Fibroblast of the conjunctiva (primary cell): ENCODE measurements at places on chromosomes 4 and X.

- DNase-seq = no peak
Measured at GRCh38 chr4:138646383-138646782, 369.2 kb upstream of the NOCT start.

DNA sequence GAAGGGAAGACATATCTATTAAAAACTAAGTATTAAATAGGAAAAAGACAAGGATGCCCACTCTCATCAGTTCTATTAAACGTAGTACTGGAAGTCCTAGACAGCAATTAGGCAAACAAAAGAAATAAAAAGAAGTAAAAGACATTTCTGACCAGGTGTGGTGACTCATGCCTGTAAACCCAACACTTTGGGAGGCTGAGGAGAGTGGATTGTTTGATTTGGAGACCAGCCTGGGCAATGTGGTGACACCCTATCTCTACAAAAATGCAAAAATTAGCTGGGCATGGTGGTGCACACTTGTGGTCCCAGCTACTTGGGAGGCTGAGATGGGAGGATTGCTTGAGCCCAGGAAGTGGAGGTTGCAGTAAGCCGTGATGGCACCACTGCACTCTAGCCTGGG lies 1071.8 kb downstream of the FAT4 start:
- no peak for DNase-seq

DNA sequence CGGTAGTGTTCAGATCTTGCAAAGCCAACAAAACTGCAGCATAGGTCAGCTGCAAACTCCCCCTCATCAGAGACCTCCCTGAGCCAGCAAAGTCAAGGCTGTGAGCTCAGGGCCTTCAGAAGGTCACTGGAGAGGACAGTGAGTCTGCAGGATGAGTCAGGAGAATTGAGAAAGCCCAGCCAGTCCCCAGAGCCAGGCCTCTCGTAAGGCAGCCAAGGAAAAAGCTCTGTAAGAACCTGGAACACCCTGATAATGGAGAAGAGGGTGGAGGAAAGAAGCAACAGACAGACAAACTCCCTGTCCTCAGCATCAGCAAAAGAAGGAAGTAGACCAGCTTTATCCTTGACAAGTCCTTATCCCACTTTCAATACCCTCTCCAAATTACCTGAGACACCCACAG lies 33.0 kb downstream of the GRIA3 start:
- DNase-seq = peak; percentile 6

GRCh38 chr4:52903273-52903672 lies 41.2 kb downstream of the RASL11B start:
- DNase-seq = no peak

DNA sequence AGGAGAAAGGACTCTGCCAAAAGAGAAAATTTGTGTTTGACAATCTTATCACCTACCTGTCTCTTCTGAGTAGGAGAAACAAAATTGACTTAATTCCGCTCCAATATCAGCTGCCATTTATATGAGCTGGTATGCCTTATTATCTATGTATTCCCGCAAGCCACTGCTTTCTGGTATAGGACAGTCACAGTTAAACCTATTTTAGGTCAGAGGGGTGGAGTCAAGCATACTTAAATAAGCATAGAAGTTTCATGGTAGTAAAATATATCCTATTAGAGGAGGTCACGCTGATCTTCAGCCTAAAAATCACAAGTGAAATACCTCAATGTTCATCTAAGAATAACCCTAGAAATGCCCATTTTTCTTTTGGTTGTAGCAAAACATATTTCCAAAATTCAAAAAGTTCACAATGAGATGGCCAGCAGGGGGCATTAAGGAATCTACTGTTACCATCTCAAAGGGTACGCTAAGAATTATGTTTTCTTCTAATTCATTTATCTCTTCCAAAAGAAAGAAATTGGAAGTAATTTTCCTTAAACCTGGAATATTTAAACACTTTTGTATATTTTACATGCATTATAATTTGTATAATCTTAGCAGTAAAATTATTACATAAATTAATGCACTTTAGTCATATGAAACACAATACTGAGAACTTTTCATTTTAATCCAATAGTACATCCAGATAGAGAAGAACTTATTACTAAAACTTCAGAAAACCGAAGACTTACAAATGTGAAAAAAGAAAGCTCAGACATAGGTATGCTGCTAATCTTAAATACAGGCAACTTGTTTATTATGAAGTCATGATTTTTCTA lies 10.5 kb downstream of the PPAT start:
- no peak for DNase-seq

DNA sequence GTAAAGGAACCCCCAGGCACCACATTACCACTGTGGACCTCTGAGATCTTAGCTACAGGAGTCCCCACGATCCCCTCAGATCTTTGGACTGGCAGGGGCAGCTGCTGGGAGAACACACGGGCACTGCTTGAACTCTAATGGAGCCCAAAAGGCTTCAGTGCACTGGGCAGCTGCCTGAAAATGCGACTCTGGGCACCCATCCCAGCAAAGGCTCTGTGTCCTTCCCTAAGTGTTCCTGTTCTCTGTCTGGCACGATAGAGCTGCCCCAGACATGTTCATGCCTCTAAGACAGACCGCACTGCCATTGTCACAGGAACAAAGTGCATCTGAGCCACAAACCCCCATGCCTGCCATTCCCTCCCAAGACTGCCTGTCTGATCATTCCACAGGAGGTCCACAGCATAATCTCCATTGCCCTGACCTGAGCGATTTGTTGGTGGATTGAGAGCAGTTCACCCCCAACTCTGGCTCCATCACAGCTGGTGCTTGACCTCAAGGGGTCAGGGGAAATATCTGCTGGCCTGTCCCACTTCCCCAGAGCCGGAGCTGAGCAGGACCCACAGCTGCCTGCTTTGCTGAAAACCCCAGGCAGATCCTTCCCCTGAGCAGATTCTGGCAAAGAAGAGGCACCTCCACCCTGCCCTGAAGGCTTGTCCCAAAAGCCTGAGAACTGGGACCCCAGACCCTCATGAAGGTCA lies 436.0 kb upstream of the INTU start:
- no peak for DNase-seq

- no peak for DNase-seq
Measured at GRCh38 chr4:48051078-48051477, 34.5 kb downstream of the NIPAL1 start.

GRCh38 chr4:105422207-105422920 lies 51.5 kb downstream of the PPA2 start:
- no peak for DNase-seq

DNA sequence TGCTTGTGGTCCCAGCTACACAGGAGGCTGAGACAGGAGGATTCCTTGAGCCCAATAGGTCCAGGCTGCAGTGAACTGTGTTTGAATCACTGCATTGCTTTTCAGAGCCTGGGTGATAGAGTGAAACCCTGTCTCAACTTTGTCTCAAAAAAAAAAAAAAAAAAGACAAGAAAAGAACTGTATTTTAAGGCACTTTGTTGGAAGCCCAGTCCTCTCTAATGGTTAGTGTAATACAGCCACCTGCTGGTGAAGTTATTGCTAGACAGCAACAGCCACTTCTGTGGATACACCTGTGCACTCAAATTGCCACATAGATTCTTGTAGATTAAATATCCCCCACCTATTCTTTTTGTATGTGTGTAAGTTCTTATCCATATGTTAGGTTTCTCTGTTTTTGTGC lies 10.1 kb upstream of the FGG start:
- peak; percentile 40 for DNase-seq

DNA sequence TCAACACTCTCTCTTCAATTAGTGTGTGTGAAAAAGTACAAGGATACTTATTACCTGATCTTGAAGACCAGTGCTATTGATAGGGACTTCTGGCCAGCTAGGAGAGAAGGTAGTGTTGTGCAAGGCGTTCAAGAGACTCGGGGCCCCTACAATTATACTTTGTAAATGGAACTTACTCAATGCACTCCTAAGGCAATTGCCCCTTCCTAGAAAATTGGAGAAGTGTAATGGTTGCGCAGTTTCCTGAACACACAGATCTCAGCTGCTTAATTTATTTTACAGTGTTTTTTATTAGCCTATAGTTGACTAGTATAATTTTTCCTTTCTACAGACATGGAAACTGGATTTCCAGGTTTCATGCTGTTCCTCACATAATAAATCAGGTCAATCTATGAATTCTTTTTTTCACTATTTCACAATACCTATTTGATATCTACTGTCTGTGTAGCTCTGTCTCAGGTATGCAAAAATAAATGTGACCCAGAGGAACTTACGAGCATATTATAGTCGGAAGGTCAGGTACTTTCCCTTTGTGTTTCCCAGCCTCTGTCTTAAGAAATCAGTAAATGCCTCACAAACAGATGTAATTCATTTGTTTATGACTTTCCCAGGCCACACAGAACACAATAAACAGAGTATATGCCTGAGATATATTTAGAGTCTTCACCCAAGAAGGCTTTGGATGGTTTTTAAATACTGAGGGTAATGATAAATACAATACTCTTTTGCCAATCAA lies 89.1 kb upstream of the TET2 start:
- no peak for DNase-seq

DNA sequence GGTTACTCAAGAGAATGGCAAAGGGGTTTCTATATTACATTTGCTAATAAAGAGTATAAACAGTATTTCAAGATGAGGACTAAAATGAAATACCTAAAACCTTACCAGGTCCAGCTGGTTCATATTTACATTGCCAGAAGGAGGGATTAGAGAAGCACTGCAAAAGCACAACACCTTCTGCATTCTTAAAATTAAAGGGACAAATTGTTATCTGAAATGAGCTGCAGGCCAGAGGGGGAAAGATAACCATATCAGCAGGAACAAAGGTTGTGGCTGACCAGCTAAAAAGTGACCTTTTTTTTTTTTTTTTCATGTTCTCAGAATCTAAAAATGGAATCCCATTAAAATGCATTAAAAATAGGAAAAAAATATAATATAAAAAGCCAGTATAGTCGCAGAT lies 39.7 kb downstream of the AFF2 start:
- no peak for DNase-seq

- DNase-seq = no peak
Measured at GRCh38 chr4:171602638-171603355, 210.4 kb upstream of the GALNTL6 start.

GRCh38 chrX:78452356-78452755 lies 124.9 kb upstream of the CYSLTR1 start:
- DNase-seq = no peak

- DNase-seq = no peak
Measured at GRCh38 chr4:145880355-145880960, 58.2 kb downstream of the ZNF827 start.

GRCh38 chr4:22324422-22324821 lies 191.4 kb downstream of the ADGRA3 start:
- DNase-seq = no peak

DNA sequence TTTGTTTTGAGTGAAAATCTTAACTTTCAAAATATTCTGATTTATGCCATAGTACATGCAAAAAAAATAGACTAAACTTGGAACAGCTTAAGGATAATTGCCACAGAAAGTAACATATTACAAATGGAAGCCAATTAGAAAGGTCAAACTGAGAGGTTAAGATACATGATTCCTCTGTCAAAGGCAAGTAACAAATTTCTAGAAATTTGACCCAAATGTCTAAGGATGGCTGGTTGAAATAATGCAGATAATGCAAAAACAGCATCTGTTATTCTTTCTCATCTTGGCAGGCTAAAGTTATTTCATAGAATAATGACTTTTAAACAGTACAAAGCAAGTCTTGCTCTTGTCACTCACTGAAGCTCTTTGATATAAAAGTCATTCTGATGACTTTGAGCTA lies 10.5 kb downstream of the FGF5 start:
- DNase-seq = no peak

DNA sequence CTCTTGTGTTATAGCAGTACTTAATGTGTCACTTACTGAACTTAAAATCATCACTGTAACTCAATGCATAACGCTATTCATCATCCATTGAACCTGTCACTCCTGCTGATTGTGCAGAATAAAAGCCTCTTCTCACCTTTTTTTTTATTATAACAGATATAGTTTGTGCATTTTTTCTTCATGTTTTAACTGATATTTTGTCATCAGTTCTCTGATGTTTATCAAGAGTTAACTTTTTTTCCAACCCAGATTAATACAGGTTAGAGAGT lies 100.4 kb downstream of the SLIT2 start:
- no peak for DNase-seq

DNA sequence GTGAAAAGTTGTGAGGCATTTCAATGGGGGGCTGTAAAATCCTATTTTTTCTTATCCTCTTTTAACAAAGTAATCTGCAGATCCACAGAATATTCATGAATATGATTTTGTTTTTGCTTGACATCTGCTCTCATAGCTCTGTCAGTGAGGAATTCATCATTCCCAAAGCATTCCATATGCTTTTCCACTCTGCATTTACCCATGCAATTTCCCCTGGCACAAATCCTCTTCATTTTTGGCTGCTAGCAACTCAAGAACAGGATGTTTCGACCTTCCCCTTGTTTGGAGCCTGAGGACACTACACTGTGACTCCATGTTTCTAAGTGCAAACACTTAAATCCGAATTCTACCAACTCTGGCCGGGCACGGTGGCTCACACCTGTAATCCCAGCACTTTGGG lies 48.5 kb downstream of the KLHL15 start:
- DNase-seq = no peak

GRCh38 chrX:11397680-11398079 lies 104.5 kb downstream of the AMELX start:
- no peak for DNase-seq

DNA sequence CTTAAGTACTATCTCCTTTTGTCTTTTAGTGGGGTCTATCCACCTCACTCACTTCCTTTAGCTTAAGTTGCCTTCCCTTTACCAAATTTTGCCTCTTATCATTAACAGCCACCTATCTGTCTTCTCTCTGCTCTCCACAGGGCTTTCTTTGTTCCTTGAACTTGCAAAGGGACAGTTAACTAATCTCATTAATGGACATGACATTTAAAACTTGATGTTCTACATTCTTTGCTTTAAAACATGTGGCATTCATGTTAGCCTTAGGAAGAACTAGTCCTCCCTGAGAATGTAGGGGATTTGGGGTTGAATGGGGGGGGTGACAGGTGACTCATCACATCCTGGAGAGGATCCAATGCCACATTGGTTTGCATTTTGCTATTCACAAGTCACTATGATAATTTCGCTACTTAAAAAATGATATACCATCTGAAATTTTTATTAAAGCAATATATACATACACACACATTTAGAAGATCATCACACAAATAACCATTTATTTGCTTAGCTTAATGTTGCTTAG lies 41.0 kb upstream of the DMD start:
- no peak for DNase-seq

DNA sequence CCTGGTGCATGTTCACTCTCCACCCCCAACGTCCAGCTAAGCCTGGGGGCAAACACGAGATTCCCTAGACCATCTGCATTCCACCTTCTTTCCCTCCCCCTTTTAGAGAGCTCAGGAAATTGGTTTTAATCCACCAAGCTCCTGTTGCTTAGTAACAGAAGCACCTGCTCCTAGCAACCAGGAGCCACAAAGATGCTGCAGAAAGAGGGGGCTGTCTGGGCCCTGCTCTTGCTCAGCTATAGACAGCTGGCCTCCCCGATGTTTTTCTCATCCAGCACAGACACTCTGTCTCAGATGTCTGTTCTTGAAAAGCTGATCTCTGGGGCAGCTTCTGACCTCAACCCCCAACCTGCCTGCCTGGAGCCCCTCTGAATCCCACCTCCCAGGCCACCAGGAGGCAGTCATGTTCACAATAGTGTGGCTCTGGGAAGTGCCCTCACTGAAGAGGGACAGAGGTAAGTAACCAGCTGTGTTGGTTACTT lies 71.5 kb downstream of the SLC16A2 start:
- no peak for DNase-seq

- DNase-seq = peak; percentile 12
Measured at GRCh38 chrX:31038575-31039326, 33.1 kb downstream of the FTHL17 start.

- no peak for DNase-seq
Measured at GRCh38 chrX:140090800-140091124, 125.4 kb upstream of the CXorf66 start.
